ENCODE measurements at places on chromosomes 13 and 19.

- no peak overlapping the region for H3K4me3 ChIP-seq
- H3K4me1 ChIP-seq, result peaks cover 27% of the 10 kb centered on the region
- H3K27me3 ChIP-seq, result no peaks in the 10 kb centered on the region
- DNase-seq, result no peak
- H3K27ac ChIP-seq, result no peak overlapping the region
Observed at GRCh38 chr13:40514802-40515201, 151.6 kb downstream of the FOXO1 start.

- H3K27me3 ChIP-seq, result peaks cover 10% of the 10 kb centered on the region
- no peak for DNase-seq
- no peaks in the 10 kb centered on the region for H3K4me1 ChIP-seq
Observed at GRCh38 chr19:14943601-14944000, 2.3 kb downstream of the OR7C2 start.

- no peaks in the 10 kb centered on the region for H3K27me3 ChIP-seq
- no peak for DNase-seq
- H3K36me3 ChIP-seq, result peaks cover 40% of the 10 kb centered on the region
- H3K4me3 ChIP-seq, result peak overlapping the region; percentile 2
- peak overlapping the region; percentile 56 for H3K27ac ChIP-seq
Observed at GRCh38 chr19:10690341-10690781, 10.9 kb upstream of the QTRT1 start.

- H3K27ac ChIP-seq, result no peak overlapping the region
- no peak for DNase-seq
- peaks cover 47% of the 10 kb centered on the region for H3K4me1 ChIP-seq
- no peak overlapping the region for H3K4me3 ChIP-seq
- H3K27me3 ChIP-seq, result no peaks in the 10 kb centered on the region
- peaks cover 55% of the 10 kb centered on the region for H3K36me3 ChIP-seq
Observed at GRCh38 chr13:114074671-114075315, 57.6 kb downstream of the RASA3 start.

- no peak for DNase-seq
- peaks cover 19% of the 10 kb centered on the region for H3K4me1 ChIP-seq
- H3K27me3 ChIP-seq, result no peaks in the 10 kb centered on the region
- peak overlapping the region; percentile 56 for H3K27ac ChIP-seq
Observed at GRCh38 chr19:52669586-52669985, 31.4 kb upstream of the ZNF83 start.

GRCh38 chr13:90710164-90710759 is 637.2 kb upstream of the MIR17HG start:
- no peaks in the 10 kb centered on the region for H3K27me3 ChIP-seq
- no peaks in the 10 kb centered on the region for H3K36me3 ChIP-seq

DNA sequence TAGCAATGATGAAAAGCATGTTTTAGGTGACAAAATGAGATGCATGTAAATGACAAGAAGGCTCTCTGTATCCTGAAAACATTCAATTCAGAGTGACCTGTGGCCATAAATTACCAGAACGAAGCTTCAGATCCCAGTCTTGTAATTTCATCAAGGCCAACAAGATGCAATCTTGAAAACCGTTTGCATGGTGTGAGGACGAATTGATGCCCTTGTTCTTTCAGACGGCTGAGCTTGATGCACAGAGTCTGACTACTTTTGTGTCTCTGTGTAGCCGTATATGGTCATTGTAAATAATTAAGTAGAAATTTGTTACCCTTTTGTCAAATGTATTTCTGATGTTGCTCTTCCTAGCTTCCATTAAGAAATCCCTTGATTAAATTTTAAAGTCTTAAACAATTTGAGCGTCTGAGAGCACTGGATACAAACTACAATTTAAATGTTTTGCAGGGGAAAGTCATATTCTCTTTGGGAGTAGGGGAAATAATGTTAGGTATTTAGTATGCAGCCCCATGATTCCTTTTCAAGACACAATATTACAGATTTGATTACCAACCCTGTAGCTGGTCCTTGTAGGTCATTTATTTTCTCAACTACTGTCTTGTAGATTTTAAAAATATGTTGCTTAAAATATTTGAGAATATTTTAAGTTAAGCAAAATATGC is 125.8 kb upstream of the PCDH9 start:
- no peak for DNase-seq
- H3K27me3 ChIP-seq, result no peaks in the 10 kb centered on the region
- no peak overlapping the region for H3K27ac ChIP-seq
- no peaks in the 10 kb centered on the region for H3K4me1 ChIP-seq

- H3K27me3 ChIP-seq, result no peaks in the 10 kb centered on the region
- no peak for DNase-seq
- no peak overlapping the region for H3K4me3 ChIP-seq
- no peaks in the 10 kb centered on the region for H3K36me3 ChIP-seq
Observed at GRCh38 chr13:56865416-56865815, 275.3 kb upstream of the PRR20A start.

DNA sequence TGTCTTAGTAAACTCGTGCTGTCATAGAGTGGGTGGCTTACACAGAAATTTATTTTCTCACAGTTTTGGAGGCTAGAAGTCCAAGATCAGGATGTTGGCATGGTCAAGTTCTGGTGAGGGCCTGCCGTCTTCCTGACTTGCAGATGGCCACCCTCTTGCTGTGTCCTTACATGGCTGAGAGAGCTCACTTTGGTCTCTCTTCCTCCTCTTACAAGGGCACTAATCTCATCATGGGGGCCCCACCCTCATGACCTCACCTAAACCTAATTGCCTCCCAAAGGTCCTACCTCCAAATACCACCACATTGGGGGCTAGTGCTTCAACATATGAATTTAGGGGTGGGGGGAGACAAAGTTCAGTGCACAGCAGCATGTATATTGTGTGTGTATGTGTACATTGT is 14.3 kb upstream of the GPR18 start:
- peaks cover 28% of the 10 kb centered on the region for H3K36me3 ChIP-seq
- DNase-seq, result no peak
- peaks cover 77% of the 10 kb centered on the region for H3K4me1 ChIP-seq
- peak overlapping the region; percentile 61 for H3K4me3 ChIP-seq
- peak overlapping the region; percentile 99 for H3K27ac ChIP-seq

GRCh38 chr13:113452942-113453901 is at the start of gene ADPRHL1:
Gene ADPRHL1, minus strand, starts transcription at chr13:113453488. Its CDS starts 51 bp downstream, at chr13:113453437.
- no peaks in the 10 kb centered on the region for H3K27me3 ChIP-seq
- no peak within 1 kb of the TSS for H3K27ac ChIP-seq
- peaks cover 2% of the 10 kb centered on the region for H3K36me3 ChIP-seq
- no peak for DNase-seq
- no peaks in the 10 kb centered on the region for H3K4me1 ChIP-seq
- no peak within 1 kb of the TSS for H3K4me3 ChIP-seq
